Activated gamma-delta T cell treated with anti-CD3 and anti-CD28 coated beads, Interleukin-2, amount 50 U/mL, for 16 hours (primary cell): ENCODE measurements at places on chromosomes 11 and 22.
A peak's percentile ranks its signal among the peaks of the same experiment; 100 is the strongest.

GRCh38 chr22:39717099-39717498, 146.5 kb downstream of the CACNA1I start:
- no peak for DNase-seq

GRCh38 chr11:112249871-112250610, 10.6 kb downstream of the PLET1 start:
- DNase-seq = no peak

DNA sequence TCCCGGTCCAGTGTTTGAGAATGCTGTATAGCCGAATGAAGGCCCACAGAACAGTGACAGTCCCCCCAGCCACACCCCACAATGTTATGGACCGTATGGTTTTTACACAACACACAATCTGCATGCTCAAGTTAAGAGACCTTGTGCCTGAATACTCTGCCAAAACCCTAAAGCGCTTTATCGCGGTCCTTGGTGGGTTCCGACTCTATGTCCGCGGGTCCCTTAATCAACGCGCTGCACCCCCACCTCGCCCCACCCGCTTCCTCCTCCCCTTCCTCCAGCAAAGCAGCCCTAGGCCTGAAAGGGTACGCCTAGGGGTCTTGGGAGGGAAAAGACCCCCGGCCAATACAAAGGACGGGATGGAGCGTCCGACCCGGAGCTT, 442 bp downstream of the COPB1 start:
- DNase-seq = peak; percentile 33

- no peak for DNase-seq
Observed at GRCh38 chr22:37203354-37204044, 8.8 kb downstream of the SSTR3 start.

DNA sequence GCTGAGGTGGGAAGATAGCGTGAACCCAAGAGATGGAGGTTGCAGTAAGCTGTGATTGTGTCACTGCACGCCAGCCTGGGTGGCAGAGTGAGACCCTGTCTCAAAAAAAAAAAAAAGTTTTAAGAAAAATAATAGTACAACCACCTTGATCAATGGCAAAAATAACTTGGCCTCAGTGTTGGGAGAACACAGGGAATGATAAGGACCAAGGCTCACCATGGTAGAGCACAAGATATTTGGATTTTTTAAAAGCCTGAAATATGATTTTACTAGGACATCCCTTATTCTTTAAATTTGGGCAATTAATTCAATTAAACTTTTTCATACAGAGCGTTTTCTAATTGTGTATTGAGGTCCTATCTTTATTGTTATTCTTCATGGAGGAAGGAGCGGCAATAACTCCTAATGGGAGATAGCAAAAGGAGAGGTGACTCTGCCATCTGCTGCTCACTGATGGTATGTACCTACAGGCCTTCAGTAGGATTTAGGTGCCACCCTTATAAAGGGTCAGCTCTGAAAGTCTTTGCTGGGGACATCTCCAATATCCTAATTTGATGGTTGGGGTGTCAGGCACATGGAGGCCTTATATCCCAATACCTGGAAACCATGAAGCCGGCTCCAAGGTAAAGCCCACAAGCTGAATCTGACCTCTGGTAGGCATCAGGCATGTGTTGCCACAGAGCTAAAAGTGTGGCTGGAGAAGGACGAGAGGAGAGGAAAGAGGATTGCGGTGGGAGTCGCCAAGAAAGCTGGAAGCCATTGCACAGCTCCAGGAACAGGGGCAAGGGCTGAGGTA, 21.9 kb upstream of the POLD3 start:
- DNase-seq = no peak

DNA sequence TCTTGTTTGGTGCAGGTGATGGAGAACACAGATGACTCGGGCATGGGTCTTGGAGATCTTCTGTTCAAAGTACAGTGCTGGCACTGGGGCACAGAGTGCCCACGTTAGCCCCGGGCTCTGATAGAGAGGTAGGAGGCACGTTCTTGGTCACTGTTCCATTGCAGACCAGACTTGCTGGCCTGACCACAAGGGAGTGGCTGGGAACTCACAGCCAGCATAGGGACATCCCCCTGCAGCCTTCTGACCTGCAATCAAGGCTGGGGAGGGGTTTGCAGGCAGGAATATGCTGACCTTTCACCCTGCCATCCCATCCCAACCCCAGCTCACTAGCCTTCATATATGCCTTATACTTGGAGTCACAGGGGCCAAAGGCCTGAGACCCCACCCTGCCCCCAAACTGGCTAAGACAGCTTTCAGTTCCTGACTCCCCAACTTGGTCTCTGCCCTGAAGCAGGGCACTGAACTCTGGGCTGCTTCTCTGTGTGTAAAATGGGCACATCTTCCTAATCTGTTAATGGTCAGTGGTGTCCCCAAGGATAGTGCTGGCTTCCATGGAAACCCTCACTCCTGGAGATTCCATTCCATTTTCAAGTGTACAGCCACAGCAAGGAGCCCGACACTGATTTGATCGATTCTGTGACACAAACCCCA, 4.6 kb downstream of the MRPL49 start:
- DNase-seq = no peak

- no peak for DNase-seq
Observed at GRCh38 chr11:104522650-104523049, 358.7 kb upstream of the PDGFD start.

GRCh38 chr11:70225681-70226177, 22.6 kb downstream of the FADD start:
- no peak for DNase-seq

DNA sequence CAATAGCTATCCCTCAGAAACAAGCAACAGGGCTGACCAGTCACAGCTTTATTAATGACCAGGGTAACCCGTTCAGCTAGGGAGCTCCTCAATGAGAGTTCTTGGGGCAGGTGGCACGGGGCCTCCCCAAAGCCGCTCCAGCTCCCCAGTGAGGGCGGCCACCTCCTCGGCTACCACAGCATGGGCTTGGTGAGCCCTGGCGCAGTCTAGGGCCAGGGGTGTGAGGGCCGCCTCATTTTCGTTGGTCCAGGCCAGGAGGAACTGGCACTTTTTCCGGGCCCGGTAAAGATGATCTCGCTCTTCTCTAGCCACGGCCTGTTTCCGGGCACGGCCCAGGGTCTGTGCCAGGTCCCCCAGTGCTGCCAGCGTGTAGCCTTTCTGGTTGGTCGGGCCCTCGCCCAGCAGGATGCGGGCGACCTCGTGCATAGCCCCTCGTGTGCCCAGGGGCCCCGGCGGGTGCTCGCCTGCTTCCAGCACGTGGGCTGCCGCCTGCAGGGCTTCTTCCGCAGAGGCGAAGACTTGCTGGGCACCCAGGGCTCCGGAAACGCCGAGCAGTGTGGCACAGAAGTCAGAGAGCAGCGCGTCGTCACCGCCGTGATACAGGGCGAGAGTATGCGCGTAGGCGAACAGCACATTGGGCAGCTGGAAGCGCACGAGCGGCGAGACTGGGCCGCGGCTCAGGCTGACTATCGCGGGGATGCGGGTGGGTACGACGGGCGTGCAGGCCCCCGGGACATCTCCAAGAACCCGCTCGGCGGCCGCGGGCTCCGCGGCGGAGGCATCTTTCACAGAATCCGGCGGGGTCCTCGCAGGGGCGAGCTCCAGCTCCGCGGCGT, 913 bp downstream of the ZNHIT2 start:
- DNase-seq = no peak

DNA sequence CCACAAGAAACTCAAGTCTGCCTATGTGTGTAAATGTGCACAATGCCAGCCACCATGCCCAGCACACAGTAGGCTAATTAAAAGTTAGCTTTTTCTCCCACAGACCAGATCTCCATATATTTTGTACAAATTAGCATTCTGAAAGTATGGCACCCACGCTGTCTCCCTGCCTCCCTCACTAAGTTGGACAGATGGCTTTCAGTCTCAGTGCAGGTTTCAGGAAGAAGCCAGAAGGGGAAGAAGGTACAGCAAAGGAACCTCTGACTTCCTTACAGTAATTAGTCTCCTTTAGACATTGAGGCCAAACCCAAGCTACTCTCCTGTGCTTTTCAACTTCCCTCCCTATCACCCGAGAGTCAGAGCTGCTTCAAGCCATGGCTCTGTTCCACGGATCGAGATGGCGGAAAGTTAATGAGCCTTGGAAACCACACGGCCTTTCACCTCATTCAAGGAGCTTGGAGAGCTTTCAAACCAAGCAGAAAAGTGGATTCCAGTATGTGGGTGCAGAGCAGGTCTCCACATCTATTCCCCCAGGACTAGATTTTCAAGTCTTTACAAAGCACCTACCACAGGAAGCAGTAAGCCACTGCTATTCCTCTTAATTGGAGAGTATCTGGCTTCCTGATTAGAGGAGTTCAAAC, 221.1 kb upstream of the NARS2 start:
- no peak for DNase-seq

- no peak for DNase-seq
Observed at GRCh38 chr11:113087706-113088105, 126.5 kb downstream of the NCAM1 start.

DNA sequence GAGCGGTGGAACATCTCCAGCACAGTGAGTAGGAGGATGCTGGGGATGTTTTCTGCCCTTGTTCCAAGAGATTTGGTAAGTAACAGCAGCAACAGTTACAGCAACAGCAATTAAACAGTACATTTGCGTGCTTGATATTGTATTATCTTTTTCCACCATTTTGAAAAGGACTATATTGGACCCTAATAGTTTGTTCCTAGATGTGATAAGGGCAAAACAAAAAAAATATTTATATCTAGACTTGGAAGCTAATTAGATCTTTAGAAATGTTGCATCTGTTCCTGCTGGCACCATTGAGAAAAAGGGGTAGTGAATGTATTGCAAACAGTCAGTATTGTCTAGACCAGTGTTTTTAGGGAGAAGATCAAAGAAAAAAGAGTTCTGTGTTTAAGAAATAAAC, 759.9 kb downstream of the JRKL start:
- no peak for DNase-seq

GRCh38 chr22:30598986-30599385, 7.3 kb upstream of the PES1 start:
- DNase-seq = no peak

GRCh38 chr11:71456831-71457230, 3.8 kb downstream of the NADSYN1 start:
- no peak for DNase-seq

- DNase-seq = no peak
Observed at GRCh38 chr22:22345781-22346180, 101.2 kb downstream of the VPREB1 start.

GRCh38 chr11:123381817-123382554, 48.1 kb upstream of the GRAMD1B start:
- DNase-seq = no peak

- no peak for DNase-seq
Observed at GRCh38 chr11:83219095-83219494, 25.6 kb downstream of the ANKRD42 start.

GRCh38 chr11:80487952-80488351, 1047.1 kb upstream of the TENM4 start:
- DNase-seq = no peak

DNA sequence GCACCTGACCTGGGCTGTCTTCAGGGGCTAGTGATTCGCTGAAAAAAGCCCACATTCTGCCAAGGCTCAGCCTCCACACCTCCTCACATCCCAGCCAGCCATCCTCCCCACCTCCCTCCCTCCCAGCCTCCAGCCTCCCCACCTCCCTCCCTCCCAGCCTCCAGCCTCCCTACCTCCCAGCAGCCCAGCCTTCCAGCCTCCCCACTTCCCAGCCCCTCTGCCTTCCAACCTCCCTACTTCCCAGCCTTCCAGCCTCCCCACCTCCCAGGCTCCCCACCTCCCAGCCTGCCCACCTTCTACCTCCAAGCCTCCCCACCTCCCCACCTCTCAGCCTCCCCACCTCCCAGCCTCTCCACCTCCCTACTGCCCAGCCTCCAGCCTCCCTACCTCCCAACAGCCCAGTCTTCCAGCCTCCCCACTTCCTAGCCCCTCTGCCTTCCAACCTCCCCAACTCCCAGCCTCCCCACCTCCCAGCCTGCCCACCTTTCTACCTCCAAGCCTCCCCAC, 33.7 kb upstream of the TH start:
- no peak for DNase-seq

GRCh38 chr22:38070250-38070921, 13.2 kb downstream of the PICK1 start:
- no peak for DNase-seq

GRCh38 chr22:42078469-42079318, 806 bp upstream of the SMDT1 start:
- DNase-seq = no peak

DNA sequence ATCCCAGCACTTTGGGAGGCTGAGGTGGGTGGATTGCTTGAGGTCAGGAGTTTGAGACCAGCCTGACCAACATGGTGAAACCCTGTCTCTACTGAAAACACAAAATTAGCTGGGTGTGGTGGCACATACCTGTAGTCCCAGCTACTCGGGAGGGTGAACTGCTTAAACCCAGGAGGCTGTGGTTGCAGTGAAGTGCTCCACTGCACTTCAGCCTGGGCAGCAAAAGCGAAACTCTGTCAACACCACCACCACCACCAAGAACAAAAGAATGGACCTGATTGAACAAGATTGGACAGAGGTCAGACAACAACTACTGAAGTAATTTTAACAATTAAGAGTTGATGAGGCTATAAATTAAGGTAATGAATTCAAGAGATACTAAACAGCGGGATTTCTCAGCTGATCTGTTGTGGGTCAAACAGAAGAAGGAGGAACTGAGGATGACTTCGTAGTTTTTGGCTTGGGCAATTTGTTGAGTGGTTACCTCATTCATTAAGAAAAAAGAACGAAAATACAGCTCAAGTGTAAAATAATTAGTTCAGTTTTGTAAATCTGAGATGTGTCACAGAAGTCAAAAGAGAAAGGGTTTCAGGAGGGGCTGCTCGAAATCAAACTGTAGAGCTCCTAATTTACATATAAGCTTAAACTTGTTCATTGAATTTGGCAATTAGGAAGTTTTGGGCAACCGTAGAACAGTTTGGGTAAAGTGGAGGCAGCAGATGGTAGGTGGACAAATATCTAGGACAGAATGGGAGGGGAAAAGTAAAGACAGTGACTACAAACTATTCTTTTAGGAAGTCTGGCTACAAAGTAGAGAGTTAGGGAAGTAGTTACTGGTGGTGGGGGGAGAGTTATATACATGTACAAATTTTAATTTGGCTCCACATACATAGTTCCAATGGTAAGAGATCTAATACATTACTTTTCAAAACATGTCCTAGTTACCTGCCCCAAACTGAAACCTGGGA, 4.5 kb downstream of the IL18 start:
- no peak for DNase-seq

DNA sequence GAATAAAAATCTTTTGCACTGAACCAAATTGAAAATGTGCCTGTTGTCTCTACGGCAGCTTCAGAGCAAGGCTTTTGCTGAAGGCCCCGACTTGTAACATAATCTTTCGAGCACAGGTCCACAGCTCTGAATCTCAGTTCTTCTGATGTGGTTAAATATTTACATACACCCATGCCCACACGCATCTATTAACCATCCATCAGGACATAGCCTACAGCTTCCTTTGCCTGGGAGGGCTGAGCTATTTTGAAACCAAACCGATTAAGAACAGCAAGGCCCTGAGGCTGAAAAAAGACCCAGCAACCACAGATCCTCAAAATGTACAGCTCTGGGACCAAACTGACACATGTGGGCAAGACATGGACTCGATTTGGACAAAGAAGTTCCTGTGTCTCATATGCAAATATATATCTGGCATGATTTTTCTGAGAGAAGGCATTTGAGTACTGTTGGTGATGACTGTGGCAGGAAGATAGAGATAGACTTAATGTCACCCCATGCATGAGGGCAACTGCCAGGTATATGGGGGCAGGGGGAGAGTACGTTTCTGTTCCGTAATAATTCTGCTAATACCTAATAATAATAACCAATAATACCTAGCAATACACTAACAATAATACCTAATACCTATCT, 322.7 kb upstream of the PLET1 start:
- DNase-seq = no peak
